Vein endothelial cell (primary cell): ENCODE measurements at places on chromosomes 16 and 17. TPM values are rescaled to one million over a fixed set of nuclear protein-coding genes. Genes with fewer than 3 reads are reported as not detected.

Gene RNF43
- not detected in 2 replicates for total RNA-seq

Gene NPIPB9
- 4.1 and 4.9 TPM in 2 replicates for total RNA-seq

Gene ASPHD1
- total RNA-seq, result 0.33 and 0.48 TPM in 2 replicates

Gene CRYBA1
- total RNA-seq, result not detected in 2 replicates

Gene KRTAP3-2
- total RNA-seq, result not detected in 2 replicates

Gene ARL5C
- total RNA-seq, result not detected in 2 replicates

Gene STX1B
- total RNA-seq, result 0.33 and 0.48 TPM in 2 replicates

Gene SOX8
- total RNA-seq, result 0.48 and 0.65 TPM in 2 replicates

Gene DPEP2
- under 0.01 and 0.57 TPM in 2 replicates for total RNA-seq

Gene CDH13
- 167 and 235 TPM in 2 replicates for total RNA-seq

Gene SPHK1
- 138 and 156 TPM in 2 replicates for total RNA-seq

Gene WFIKKN1
- under 0.01 and 0.19 TPM in 2 replicates for total RNA-seq

Gene SPNS2
- total RNA-seq, result 36.3 and 44.2 TPM in 2 replicates

Gene KRT31
- not detected in 2 replicates for total RNA-seq

Gene SPAG5
- total RNA-seq, result 20.9 and 31.7 TPM in 2 replicates

Gene CD300A
- not detected in 2 replicates for total RNA-seq

Gene KRTAP1-1
- total RNA-seq, result not detected in 2 replicates

Gene HOXB4
- total RNA-seq, result 5.2 and 6.0 TPM in 2 replicates

Gene FHOD1
- 30.7 and 41.8 TPM in 2 replicates for total RNA-seq

Gene SEPTIN12
- not detected in 2 replicates for total RNA-seq

Gene CTRB2
- total RNA-seq, result not detected in 2 replicates

Gene RAB26
- total RNA-seq, result 0.65 and 0.86 TPM in 2 replicates

Gene RPH3AL
- 11.9 and 18.0 TPM in 2 replicates for total RNA-seq

Gene ASGR2
- total RNA-seq, result not detected in 2 replicates
